ENCODE measurements at places on chromosomes 4 and X.

DNA sequence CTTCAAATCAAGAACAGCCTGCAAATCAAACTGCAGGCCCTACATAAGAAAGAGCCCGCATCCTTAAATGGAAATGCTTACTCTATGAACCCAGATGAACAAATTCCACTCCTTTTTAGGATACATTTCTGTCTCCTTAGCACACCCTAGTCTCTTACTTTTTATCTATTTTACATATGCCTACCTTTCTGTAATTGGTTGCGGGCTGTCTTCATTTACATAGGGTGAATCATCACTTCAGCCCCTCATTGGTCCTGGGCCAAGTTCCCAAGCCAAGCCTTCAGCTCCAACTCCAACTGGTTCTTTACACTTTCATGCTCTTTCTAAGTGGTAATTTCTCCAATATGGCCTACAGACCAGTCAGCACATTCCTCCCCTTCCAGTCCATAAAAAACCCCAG lies 219.3 kb downstream of the TRAM1L1 start:
- no peak for DNase-seq

DNA sequence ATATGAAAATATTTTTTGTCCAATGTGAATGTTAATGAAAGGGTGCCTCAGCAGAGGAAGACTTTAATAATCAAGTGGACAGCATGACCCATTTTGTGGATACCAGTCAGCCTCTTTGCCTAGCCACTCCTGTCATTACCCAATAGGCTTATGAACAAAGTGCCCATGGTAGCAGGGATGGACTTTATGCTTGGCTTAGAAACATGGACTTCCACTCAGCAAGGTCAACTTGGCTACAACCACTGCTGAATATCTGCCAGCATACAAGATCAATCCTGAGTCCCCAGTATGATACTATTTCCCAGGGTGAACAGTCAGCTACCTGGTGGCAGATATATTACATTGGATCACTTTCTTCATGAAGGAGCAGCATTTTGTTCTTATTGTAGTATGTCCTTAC lies 56.7 kb upstream of the NXF3 start:
- DNase-seq, result no peak

DNA sequence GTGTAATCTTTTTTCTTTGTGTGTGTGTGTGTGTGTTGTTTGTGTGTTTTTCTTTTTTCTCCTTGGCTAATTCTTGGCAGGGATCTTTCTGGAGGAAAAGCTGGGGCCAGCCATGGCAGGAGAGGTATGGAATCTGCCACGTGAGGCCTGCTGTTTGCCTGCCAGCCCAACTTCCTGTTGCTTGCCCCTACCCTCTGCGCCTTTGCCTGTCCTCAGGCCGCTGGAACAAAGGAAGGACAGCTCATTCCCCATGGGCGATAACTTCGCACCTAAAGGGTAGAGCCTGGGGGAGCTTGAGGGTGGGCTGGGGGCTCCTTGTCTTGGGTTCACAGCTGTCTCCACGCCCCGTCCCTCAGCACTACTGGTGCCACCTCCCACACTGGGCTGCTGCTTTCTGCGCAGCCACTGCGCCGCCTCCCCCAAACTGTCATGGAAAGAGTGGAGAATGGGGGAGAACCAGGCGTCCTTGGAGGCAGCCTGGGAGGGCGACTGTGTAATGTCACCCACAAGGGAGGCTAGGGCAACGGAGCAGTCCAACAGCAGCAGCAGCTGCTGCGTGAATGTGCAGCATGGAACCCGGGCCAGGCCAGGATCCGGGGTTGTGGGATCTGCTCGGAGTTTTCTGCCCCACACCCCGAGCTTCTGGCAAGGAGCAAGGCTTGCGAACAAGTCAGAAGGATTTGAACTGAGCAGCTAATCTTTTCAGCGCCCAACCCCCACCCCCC lies 12.3 kb upstream of the YIPF7 start:
- no peak for DNase-seq

- DNase-seq, result no peak
These were observed 368.0 kb downstream of the GBA3 start for GRCh38 chr4:23060776-23061175.

- no peak for DNase-seq
These were observed 26.0 kb upstream of the AWAT1 start for GRCh38 chrX:70208479-70208878.

DNA sequence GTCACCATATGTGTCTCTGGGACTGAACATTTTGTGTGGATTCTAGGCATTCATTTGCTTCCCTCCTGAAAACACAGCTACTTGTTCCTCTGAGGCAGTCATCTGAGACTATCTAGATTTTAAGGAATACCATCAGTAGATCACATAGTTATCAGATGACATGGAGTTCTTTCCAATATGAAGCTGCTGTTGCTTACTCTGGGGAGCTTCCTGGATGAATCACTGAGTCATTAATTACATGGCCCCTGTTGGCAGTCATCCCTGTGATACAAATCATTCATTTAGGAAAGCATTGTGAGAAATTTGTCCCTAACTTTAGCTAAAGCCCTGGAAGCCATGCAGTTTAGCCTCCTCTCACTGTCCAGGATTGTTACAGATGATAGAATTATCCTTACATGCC lies 98.2 kb upstream of the ARSJ start:
- no peak for DNase-seq

DNA sequence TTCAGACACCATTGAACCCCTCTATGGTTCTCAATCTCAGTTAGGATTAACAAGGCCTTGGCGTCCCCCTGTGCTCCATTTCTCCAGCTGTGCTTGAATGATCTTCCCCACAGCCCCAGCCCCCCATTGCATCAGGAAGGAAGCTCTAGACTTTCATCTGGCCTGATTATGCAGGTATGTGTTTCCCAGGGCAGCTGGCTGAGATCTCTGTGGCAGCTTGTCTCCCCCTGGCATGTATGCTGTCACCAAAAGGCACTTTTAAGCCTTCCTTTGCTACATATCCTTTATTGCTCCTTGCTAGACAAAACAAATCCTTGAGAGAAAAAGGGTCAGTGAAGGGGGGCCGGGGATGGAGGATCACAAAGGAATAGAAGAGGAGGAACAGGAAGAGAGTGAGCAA lies 1056.0 kb upstream of the SLIT2 start:
- no peak for DNase-seq

DNA sequence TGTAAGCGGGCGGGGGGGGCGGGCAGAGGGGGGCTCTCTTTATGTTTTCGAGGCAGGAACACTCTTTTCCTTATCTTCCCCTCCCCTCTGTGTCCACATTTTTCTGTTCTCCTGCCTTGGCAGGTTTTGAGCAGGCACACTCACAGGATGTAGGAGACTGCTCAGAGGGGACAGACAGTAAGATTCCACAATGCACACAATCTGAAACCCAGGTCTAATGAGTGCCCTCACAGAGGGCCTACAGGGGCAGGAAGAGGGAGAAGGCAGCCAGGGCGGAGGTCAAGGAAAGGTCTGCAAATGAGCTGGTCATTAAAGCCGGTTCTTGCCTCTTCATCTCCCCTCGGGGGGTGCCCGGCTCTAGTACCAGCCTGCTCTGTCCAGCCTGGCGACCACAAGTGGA lies 106.1 kb upstream of the ATP6AP2 start:
- no peak for DNase-seq
